ENCODE measurements at places on chromosomes 3 and 15.

GRCh38 chr3:25783661-25784512, 644 bp upstream of the NGLY1 start:
- DNase-seq = peak; percentile 66

- no peak for DNase-seq
Observed at GRCh38 chr15:85543741-85544155, 163.3 kb downstream of the AKAP13 start.

DNA sequence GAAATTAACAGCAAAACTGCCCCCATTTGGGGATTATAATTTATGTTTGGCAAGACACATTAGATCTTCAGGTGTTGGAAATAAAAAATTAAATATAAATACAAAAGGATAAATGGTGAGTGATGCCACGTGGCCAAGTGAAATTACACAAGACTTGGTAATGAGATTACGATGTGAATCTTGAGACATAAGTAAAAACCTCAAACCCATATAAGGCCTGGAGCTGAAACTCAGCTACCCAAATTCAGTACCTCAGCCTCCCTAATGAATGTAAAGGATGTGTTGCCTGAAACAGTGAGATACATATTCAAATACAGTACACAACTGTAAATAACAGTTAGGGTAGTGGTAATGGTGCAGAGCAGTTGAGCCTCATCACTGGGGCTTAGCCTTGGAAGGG, 1146.6 kb downstream of the OTOL1 start:
- no peak for DNase-seq

DNA sequence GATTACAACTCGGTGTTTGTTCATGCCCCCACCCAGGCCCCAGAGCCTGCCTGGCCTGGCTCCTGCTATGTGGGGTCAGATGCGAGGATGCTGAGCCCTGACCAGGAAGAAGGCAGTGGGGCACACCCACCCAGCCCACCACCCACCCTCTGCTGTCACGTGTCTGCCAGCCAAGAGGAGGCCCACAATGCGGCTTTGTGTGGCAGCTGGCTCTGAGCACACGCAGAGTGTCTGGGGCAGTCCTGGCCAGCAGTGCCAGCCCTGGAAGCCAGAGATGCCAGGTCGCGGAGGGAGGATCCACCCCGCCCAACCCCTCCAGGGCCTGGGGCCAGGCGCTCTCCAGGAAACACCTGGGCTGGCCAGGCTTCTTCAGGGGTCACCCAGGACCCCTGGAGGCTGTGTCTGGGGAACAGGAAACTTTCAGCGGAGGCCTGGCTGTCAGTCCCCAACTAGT, 26.4 kb upstream of the KLF13 start:
- DNase-seq = peak; percentile 36

DNA sequence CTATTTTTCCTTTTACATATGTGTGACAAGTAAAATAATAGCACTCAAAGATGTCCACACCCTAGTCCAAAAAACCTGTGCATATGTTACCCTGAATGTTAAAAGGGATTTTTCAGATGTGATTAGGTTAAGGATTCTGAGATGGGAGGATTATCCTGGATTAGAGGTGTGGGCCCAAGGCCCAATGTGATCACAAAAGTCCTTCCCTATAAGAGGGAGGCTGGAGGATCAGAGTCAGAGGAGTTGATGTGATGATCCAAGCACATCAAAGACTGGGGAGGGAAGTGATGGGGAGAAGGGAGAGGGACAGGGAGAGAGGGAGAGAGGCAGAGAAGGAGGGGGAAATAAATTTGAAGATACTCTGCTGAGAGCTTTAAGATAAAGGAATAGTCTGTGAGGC, 512.6 kb downstream of the PLOD2 start:
- DNase-seq = no peak

GRCh38 chr3:107524326-107524840, 1.6 kb downstream of the BBX start:
- DNase-seq = peak; percentile 28

DNA sequence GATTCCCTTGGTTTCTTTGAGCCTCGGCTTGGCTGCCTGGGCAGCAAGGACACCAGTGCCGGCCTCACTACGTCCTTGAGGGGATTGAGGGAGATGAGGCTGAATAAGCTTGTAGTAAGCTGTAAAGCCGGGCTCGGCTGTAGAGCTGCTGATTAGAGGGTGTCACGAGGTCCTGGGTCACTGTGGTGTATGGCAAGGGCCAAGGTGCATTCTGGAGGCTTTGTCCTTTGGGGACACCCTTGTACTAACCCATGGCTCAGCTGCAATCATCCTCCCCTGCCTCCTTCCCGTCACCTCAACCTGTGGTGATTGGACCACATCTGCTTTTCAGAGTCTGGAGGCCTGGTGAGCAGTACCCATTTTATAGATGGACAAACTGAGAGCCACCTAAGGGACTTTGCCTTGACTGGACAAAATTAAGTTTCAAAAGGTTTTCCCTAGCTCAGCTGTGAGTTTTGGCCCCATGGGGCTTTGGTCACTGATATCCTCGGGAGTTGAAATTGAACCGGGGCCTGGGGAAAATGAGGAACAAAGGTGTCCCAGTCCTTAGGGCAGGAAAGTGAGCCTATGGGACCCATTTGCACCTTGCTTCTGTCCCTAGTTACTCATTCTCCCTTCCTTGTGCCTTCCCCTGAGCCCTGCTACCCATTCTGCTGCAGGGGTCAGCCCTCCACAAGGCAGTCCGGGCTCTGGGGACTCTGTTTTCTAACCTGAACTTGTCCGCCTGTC, 2.4 kb downstream of the SLC6A6 start:
- no peak for DNase-seq

DNA sequence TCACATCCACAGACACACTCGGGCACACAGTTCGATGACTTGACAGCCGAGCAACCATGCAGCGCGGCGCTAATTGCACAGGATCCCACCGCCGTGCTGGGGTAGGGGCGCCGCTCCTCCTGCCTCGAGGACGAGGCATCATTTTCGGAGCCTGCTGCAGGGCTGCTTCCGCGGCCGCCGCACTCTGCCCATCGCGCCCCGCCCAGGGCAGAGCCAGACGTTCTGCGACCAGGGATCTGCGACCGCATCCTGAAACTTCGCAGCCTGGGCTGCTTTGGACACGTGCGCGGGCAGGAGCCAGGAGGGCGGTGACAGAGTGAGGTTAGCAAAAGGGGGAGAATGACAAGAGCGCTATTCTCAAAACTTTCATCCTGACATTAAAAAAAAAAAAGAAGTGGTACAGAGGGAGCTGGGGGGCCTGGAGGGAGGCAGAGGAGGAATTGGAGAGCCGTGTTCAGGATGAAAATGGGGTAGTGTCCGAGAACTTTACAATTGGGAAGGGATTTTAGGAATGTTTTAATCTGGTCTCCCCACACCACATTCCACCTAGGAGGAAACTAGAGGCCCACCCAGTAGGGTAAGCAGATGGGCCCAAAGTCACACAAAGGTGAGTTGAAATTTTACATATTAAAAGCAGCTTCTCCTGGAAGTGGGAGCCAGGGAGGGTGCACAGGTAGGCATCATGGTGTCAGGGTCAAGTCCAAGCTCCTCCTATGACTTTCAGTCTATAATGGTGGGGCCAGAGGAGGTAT, 15.9 kb downstream of the IGDCC3 start:
- DNase-seq = no peak

GRCh38 chr3:96491868-96492267, 322.5 kb upstream of the EPHA6 start:
- no peak for DNase-seq

GRCh38 chr15:47727676-47728075, 10.4 kb downstream of the SEMA6D start:
- DNase-seq = no peak

- no peak for DNase-seq
Observed at GRCh38 chr3:124560666-124561215, 169.5 kb upstream of the UMPS start.

- DNase-seq = no peak
Observed at GRCh38 chr15:93664213-93664956, 567.0 kb upstream of the MCTP2 start.

DNA sequence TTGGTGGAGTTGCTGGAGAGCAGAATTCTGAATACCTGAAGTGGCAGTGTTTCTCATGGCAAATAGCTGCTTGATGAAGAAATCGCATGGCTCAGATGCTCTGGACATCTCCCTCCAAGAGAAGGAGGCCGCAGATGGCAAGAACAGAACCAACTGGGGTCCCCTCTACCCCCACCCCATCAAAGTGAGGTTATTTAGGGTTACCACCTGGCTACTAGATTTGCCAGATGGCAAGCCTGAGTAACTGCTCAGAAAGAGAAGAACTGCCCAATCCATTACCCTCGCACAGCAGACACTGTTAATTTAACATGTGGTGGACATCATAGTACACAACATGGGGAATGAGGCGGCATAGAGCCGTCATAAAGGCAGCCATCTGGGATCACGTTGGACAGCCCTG, 30.5 kb upstream of the LIPC start:
- DNase-seq = no peak

DNA sequence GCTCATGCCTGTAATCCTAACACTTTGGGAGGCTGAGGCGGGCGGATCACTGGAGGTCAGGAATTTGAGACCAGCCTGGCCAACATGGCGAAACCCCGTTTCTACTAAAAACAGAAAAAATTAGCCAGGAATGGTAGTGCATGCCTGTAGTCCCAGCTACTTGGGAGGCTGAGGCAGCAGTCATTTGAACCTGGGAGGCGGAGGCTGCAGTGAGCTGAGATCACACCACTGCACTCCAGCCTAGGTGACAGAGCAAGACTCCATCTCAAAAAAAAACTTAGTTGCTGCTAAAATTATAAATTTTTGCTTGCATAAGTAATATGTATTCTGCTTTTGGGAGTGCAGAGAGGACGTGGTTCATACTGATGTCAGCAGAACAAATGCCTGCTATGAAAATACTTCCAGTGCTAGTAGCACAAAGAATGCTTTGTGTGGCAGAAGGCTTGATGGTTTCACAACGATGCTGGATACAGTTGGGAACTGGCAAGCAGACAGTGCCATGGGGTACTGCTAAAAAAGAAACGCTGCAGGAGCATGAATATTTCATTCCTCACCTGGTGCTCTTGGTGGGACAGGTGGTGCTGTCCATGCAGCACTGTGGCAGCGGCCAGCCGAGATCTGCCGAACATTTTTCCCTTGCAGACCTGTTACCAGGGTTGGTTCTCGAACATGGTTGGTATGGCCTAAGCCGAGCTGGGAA, 31.1 kb downstream of the FBXL22 start:
- DNase-seq = no peak

- no peak for DNase-seq
Observed at GRCh38 chr3:8767667-8768363, 1.6 kb downstream of the OXTR start.

DNA sequence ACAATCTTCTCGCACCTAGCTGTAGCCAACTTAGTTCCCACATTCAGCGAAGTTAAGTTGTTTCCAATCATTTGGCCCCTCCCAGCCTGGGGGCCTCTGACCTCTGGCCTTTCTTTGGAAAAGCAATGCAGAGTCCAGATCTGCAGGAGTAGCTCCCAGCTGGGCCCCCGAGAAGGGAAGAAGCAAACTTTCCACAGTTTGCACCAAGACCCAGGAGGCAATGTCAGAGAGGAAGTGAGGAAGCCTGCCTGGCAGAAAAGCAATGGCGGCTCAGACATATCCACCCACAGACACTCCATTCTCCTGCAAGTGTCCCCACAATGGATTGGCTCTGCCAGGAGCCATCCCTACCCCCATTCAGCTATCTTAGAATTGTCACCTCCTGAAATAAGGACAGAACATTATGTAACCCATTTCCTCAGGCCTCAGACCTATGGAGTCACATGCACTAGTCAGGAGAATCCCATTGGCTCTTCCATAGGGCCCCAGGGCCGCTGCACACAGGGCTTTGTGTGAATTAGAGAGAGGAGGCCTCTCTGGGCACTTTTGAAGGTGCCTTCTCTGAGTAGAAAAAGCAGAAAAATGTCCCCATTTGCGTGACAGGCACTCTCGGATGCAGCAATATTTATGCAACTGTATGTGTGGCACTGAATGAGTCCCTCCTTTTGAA, 3.0 kb upstream of the BUB1B start:
- no peak for DNase-seq

DNA sequence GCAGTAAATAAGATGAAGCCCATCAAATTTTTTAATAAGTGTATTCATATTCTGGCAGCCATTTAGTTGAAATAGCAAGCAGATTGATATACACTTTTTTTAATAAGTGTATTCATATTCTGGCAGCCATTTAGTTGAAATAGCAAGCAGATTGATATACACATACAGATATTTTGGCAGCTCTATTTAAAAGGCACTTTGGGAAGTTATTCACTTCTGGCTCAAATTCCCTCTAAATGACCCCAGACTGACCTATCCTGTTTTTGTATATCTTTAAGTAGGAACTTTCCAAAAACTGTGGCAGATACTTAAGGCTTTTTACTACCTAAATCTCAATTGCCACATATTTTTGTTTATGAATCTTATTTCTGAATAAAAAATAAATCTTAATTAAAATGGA, 122.3 kb downstream of the PLD1 start:
- DNase-seq = no peak

DNA sequence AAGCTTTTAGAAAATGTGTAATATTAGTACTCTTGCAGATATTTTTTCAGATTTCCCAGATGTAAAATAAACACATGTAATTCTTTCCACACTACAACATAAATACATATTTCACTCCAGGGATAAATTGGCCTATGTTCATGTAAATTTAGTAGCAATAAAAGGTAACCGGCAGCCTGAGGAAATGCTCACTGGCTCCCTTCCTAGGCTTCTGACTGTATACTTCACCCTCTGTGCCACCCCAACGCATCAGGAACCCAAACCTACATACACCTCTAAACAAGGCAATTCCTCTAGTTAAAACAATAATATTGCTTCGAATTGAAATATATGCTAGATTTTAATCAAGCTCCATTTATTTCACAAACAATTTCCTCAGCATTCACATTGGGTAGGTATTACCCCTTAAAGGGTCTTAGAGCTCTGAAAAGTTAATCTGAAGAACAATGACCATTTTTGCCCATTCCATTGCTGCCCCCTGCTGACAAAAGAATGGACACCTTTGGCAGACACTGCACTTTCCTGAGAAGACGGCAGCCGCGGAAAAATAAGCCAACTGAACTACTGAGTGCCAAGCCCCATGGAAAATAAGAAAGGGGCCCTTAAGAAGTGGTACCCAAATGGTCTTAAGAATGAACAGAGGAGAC, 212.5 kb downstream of the OSBPL10 start:
- DNase-seq = peak; percentile 71

DNA sequence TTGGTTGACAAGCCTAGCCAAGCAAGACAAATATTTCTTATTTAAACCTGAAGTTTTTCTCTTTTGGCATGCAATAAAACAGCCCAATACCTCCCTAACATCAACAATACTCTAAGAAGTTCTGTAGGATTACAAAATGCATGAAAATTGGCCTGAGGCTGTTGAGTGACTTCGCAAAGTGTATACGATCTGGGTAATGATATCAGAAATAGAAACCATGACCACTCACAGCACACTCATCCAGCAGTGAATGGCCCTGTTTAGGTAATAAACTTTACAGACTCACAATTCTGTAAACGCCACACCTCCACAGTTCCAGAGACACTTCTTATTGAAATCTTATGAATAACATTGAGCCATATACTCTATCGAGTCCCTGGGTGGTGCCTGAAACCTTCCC, 83.0 kb upstream of the NAALADL2 start:
- DNase-seq = no peak

DNA sequence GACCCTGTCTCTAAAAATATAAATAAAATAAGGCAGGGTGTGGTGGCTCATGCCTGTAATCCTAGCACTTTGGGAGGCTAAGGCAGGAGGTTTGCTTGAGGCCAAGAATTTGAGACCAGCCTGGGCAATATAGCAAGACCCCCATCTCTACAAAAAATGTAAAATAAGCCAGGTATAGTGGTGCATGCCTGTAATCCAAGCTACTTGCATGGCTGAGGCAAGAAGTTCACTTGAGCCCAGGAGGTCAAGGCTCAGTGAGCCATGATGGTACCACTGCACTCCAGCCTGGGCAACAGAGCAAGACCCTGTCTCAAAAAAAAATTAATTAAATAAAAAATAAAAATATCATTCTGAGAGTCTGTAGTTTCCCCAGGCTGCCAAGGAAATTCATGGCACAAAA, 4.1 kb upstream of the JAGN1 start:
- no peak for DNase-seq
